ENCODE measurements at places on chromosomes 16 and 17. TPM values are rescaled to one million over a fixed set of nuclear protein-coding genes. Genes with fewer than 3 reads are reported as not detected.

The MT4 gene
- not detected for total RNA-seq

The EFCAB13 gene
- total RNA-seq = 13.2 TPM

The ZNF385C gene
- 0.40 TPM for total RNA-seq

The E4F1 gene
- total RNA-seq = 34.1 TPM

The OR4D1 gene
- 0.65 TPM for total RNA-seq

The ZNF624 gene
- 8.3 TPM for total RNA-seq

The SLC16A11 gene
- 1.7 TPM for total RNA-seq

The CLEC18C gene
- 1.1 TPM for total RNA-seq

DNA sequence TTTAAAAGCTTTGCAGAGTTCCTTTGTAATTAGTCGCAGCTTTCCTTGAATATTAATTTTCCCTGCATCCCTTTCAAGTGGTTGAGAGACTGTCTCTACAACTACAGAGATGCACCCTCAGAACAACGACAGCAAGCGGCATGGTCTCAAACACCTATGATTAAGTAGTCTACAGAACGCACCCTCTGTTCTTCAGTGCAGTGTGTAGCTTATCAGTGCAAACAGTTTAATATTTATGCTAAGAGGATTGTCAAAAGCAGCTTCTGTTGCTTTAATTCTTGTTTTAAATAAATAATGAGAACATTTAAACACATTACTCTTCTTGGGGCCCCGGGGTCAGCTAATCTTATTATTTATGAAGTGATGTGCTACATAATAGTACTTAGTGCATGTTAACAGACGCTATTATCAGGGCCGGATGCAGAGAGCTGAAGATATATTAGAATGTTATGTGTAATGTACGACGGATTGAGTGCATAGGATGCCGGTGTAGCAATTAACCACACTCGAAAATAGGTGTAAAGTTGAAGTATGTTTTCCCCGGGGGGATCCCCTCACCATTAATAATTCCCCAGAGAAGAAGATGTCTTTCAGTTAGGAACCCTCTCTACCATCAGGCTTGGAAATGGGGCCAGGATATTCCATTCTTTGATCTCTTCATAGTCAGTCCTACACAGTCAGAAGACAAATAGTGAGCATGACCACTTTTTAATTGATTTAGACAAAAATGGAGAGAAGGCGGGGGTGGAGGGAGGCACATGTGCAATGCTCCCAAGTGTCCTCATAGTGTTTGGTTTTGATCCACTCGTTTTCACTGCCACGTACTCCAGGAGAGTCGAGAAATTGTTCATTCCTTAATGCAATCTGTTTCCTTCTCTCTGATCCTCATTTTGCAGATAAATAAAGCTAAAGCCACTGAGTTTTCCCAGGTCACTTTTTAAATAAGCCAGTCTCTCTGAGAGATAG lies 176.3 kb downstream of the IRX3 start:
- peaks cover 4% of the 10 kb centered on the region for H3K36me3 ChIP-seq
- no peak overlapping the region for H3K27ac ChIP-seq
- DNase-seq = no peak
- H3K4me1 ChIP-seq = no peaks in the 10 kb centered on the region

- H3K27me3 ChIP-seq = no peaks in the 10 kb centered on the region
- peak overlapping the region; percentile 94 for H3K27ac ChIP-seq
- H3K4me3 ChIP-seq = peak overlapping the region; percentile 92
- H3K4me1 ChIP-seq = peaks cover 31% of the 10 kb centered on the region
- DNase-seq = no peak
- H3K36me3 ChIP-seq = peaks cover 15% of the 10 kb centered on the region
Observed at GRCh38 chr17:78838574-78839005, 2.0 kb downstream of the USP36 start.

GRCh38 chr17:40962059-40962561 lies 4.6 kb downstream of the KRT39 start:
- no peak for DNase-seq
- H3K27me3 ChIP-seq = peaks cover 4% of the 10 kb centered on the region
- peaks cover 2% of the 10 kb centered on the region for H3K36me3 ChIP-seq
- no peak overlapping the region for H3K27ac ChIP-seq
- no peak overlapping the region for H3K4me3 ChIP-seq

- no peak overlapping the region for H3K27ac ChIP-seq
- DNase-seq = no peak
- H3K36me3 ChIP-seq = no peaks in the 10 kb centered on the region
- no peaks in the 10 kb centered on the region for H3K4me1 ChIP-seq
Observed at GRCh38 chr17:32732296-32732642, 144.7 kb downstream of the MYO1D start.

DNA sequence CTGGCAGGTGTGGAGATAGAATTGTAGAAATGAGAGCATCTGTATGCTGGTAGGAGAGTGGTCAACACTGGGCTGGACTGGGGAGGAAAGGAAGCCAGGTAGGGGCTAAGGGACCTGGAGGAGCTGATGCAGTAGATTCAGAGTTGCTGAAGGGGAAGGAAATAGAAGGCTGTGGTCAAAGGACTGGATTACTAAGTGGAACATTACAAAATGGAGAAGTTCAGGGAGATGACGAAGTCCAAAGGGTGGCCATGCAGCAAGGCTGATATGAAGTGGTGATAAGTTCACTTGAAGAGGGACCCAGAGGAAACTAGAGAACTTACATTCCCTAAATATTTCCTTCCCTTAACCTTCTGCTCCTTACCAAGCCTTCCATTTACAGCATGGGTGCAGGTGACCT lies 8.6 kb upstream of the CCL2 start:
- no peaks in the 10 kb centered on the region for H3K4me1 ChIP-seq
- no peak overlapping the region for H3K27ac ChIP-seq
- H3K4me3 ChIP-seq = no peak overlapping the region
- H3K27me3 ChIP-seq = peaks cover 9% of the 10 kb centered on the region
- DNase-seq = no peak

- no peaks in the 10 kb centered on the region for H3K27me3 ChIP-seq
- no peaks in the 10 kb centered on the region for H3K4me1 ChIP-seq
- no peak overlapping the region for H3K4me3 ChIP-seq
- DNase-seq = no peak
- no peaks in the 10 kb centered on the region for H3K36me3 ChIP-seq
Observed at GRCh38 chr17:27158382-27158781, 135.5 kb upstream of the WSB1 start.

- no peaks in the 10 kb centered on the region for H3K36me3 ChIP-seq
- no peak overlapping the region for H3K27ac ChIP-seq
- H3K4me1 ChIP-seq = peaks cover 9% of the 10 kb centered on the region
- no peak overlapping the region for H3K4me3 ChIP-seq
- DNase-seq = no peak
Observed at GRCh38 chr17:55730380-55730779, 7.7 kb upstream of the TMEM100 start.

DNA sequence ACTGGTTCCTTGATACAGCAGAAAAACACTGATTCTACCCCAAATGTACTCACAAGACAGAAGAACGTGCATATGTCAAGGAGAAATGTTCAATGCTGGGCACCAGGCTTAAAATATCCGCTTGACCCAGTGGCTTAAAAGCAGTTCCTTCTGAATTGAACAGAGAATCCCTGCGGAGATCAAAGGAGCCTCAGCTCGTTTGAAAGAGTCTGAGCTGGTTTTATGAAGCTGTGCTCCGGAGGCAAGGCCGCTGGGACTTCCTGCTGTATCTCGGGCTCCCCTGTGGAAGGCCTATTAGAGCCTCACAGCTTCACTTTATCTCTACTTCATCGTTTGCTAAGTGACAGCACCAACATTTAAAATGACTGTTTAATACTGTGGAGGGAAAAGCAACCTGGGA lies 2.2 kb downstream of the LMF1 start:
- no peak for DNase-seq
- H3K4me1 ChIP-seq = peaks cover 19% of the 10 kb centered on the region
- peaks cover 7% of the 10 kb centered on the region for H3K27me3 ChIP-seq
- peak overlapping the region; percentile 51 for H3K4me3 ChIP-seq
- peaks cover 11% of the 10 kb centered on the region for H3K36me3 ChIP-seq

GRCh38 chr16:67807148-67807682 lies 526 bp downstream of the TSNAXIP1 start:
- H3K27me3 ChIP-seq = peaks cover 3% of the 10 kb centered on the region
- H3K4me1 ChIP-seq = peaks cover 32% of the 10 kb centered on the region
- H3K36me3 ChIP-seq = peaks cover 23% of the 10 kb centered on the region
- H3K4me3 ChIP-seq = peak overlapping the region; percentile 93
- DNase-seq = no peak
- peak overlapping the region; percentile 87 for H3K27ac ChIP-seq

GRCh38 chr16:79293836-79294460 lies 306.6 kb downstream of the MAF start:
- peaks cover 33% of the 10 kb centered on the region for H3K27me3 ChIP-seq
- peaks cover 13% of the 10 kb centered on the region for H3K4me1 ChIP-seq
- H3K27ac ChIP-seq = no peak overlapping the region
- DNase-seq = no peak

GRCh38 chr16:57186872-57187854 lies 1.0 kb downstream of the RSPRY1 start:
- peak overlapping the region; percentile 98 for H3K27ac ChIP-seq
- peaks cover 4% of the 10 kb centered on the region for H3K36me3 ChIP-seq
- peaks cover 25% of the 10 kb centered on the region for H3K4me1 ChIP-seq
- peak; percentile 41 for DNase-seq
- H3K4me3 ChIP-seq = peak overlapping the region; percentile 97

DNA sequence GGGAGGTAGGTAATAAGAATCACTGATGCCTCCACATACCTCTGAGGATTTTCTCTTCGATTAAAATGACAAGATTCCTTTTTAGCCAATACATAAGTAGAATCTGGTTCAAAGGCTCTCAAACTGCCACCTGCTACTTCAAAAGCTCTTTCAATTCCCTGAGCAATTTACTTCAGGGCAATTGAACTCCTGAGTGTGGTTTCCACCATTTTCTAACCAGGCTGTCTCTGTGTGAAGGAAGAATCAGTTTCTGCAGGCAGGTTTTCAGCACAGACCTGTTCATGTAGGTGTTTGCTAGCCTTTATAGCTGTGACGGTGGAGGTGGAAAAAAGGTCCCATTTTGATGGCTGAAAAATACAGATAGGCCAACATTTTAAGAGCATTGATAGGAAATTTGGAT lies 18.2 kb upstream of the HS3ST3B1 start:
- H3K27me3 ChIP-seq = peaks cover 16% of the 10 kb centered on the region
- H3K27ac ChIP-seq = no peak overlapping the region
- H3K36me3 ChIP-seq = no peaks in the 10 kb centered on the region
- H3K4me1 ChIP-seq = no peaks in the 10 kb centered on the region
- no peak for DNase-seq
- H3K4me3 ChIP-seq = no peak overlapping the region

GRCh38 chr16:67658849-67659674 lies 998 bp downstream of the ACD start:
- peaks cover 14% of the 10 kb centered on the region for H3K4me1 ChIP-seq
- peak overlapping the region; percentile 92 for H3K4me3 ChIP-seq
- peak overlapping the region; percentile 76 for H3K27ac ChIP-seq
- H3K27me3 ChIP-seq = no peaks in the 10 kb centered on the region

DNA sequence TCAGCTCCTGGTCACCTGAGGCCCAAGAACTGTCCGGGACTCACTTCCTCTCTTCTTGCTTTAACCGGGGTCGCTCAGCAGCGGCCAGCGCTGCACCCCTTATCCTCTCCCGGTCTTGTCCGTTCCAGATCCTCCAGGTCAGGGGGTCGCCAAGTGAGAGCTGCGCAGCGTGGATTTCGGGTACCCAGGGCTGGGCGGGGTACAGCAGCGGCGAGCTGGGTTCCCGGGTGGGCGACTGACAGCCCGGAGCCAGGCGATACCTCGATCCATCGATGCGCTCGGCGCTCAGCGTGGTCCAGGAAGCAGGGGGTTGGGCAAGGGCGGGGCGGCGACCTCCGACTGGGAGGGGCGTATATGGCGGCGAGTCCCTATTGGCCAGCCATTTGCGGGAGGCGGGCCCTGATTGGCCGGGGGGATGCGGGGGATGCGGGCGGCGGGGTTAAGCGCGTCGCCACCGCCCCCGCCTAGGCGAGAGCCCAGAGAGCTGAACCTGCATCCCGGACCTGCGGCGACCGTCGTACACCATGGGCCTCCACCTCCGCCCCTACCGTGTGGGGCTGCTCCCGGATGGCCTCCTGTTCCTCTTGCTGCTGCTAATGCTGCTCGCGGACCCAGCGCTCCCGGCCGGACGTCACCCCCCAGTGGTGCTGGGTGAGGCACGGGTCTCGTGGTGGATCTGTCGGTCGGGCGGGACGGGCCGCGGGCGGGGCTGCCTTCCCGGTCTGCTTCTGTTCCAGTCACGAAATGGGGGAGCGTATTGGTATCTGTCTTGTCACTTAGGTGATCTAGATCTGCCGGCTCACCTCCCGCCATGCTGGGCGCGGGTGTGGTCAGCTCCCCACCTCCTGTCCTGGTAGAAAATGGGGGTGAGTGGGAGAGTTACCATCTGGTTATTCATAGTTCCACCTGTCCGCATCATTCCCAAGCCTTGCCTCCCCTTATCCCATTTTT lies at the start of gene PLA2G15:
Gene PLA2G15 (plus strand): TSS at position 471 of the 951 bp plus-strand sequence. CDS start 54 bp downstream, at position 525.
- H3K27me3 ChIP-seq = no peaks in the 10 kb centered on the region
- peak within 1 kb of the TSS; percentile 91 for H3K4me3 ChIP-seq
- peaks cover 23% of the 10 kb centered on the region for H3K4me1 ChIP-seq
- peak within 1 kb of the TSS; percentile 82 for H3K27ac ChIP-seq
- H3K36me3 ChIP-seq = no peaks in the 10 kb centered on the region

GRCh38 chr16:74846714-74847113 lies 72.1 kb upstream of the FA2H start:
- no peak overlapping the region for H3K4me3 ChIP-seq
- peaks cover 2% of the 10 kb centered on the region for H3K4me1 ChIP-seq
- H3K27ac ChIP-seq = no peak overlapping the region
- H3K27me3 ChIP-seq = peaks cover 1% of the 10 kb centered on the region
- no peak for DNase-seq

Measured in activated naive CD8-positive, alpha-beta T cell treated with anti-CD3 and anti-CD28 coated beads, Interleukin-2, amount 10 ng/mL, durations not matched to agents 7 days and 5 days (primary cell).